NCI-H526 treated with DMSO at 0.1 percent for 48 hours (cell line): ENCODE measurements at places on chromosomes 5 and 9.

DNA sequence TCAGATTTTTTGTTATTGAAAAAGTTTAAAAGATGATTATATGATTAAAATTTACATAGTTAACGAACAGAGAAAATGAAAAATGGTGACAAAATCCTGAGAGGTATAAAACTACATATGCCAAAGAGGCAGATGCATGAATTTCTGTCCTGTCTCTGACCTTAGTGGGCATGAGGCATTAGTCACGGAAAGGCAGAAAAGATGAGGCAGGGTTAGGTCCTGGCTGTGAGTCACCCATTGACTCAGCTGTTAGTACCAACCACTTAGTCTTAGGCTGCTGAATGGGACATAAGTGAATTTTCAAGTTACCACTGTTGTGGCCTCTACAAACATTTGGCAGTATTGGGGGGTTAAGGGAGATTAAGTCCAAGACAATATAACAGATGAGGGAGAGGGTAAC lies 33.1 kb downstream of the RASA1 start:
- DNase-seq, result no peak

GRCh38 chr5:53425687-53426511 lies 54.5 kb upstream of the FST start:
- DNase-seq, result no peak

- no peak for DNase-seq
These were observed 88.9 kb downstream of the SNCAIP start for GRCh38 chr5:122400938-122401337.

GRCh38 chr5:170745481-170746071 lies 37.9 kb upstream of the GABRP start:
- DNase-seq, result no peak

- no peak for DNase-seq
These were observed 92.6 kb downstream of the DPYSL3 start for GRCh38 chr5:147417135-147417813.

DNA sequence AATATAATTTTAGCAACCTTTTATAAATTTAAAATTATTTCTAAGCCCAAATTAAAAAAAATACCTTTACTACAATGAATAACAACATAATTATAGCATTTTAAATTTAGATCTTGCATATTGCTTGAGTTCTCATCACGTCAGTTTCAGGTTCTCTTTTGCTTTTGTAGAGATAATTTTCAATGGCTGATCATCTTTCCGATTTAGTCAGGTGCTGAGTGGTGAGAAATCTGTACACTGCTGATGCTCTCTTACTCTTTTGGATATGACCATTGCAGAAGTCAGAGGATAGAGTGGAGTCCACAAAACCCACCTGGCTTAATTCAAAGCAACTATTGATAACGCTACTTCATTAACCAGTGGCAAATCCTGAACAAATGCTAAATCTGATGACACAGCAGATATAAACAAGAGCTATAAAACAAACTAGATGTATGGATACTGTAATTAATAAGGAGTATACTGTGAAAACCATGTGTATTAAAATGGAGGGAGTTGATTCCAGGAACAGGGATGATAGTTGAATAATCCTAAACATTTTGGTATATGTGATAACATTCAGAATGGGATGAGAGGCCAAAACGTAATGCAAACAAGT lies 394.8 kb downstream of the CSNK1G3 start:
- DNase-seq, result no peak

DNA sequence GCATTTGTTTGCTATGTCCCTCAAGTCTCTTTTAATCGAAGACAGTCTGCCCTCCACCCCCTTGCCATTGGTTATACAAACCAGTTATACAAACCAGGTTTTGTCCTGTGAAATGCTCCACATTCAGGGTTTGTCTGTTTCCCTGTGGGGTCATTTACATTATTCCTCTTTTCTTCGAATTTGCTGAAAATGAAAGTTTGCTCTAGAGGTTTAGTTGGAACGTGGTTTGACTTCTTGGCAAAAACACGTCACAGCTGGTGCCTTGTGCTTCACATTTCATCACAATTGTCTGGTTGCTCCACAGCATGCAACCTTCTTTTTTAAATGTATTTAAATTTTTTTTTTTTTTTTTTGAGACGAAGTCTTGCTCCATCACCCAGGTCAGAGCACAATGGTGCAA lies 4.2 kb upstream of the HAVCR2 start:
- no peak for DNase-seq

DNA sequence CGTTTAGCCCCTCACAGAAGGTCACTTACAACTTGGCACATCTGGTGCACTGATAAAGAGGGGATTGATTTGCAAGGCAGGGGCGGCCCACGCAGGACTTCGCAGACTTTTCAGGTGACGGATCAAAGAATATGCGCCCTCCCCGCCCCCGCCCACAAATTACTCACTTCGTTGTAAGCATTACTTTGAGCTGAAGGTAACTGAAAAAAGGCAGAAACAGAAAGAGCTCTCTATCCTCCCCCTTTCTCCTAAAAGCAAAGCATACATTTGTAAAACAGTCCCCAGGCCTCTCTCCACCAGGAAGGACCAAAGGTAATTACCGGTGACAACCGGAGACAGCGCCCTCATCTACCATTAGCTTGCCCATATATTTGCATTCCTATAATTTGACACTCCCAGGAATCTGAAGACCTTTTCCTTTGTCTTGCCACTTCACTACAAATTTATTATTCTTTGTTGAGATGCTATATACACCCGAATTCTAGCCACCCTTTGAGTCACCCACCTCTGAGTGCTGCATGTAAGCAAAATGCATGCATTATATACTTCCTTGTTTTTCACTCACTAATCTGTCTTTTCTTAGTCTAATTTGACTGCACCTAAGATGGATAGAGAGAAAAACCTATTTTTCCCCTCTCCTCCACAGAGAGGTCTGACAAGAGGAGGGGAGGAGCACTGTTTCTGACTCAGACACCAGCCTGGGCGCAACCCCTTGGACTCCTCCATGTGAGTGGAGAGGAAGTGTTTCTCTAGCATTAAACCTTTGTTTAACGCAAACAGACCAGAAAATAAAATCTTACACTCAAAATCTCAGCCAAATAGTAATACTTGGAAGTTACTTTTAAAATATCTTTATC lies 74.7 kb upstream of the SPIN1 start:
- no peak for DNase-seq

DNA sequence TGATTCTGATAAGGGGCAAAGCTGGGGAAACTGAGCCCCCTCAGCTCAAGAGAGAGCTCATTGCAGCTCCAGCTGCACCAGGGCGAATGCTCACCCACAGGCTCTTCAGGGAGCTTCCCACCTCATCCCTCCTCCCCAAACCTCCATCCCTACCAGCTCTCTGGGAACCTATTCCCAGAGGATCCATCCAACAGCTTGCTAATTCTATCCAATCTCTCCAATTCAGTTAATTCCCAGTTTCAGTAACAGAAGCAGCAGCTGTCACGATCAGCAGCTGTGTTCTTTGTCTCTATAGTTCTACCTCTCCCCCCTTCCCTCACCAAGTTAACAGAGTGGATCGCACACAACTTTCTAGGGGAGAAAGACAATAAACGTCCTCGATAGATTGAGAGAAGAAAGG lies 135.5 kb upstream of the EFNA5 start:
- no peak for DNase-seq
